ENCODE measurements at places on chromosomes 5 and 9.

- no peak for DNase-seq
These were observed 52.4 kb downstream of the ANKH start for GRCh38 chr5:14818931-14819790.

DNA sequence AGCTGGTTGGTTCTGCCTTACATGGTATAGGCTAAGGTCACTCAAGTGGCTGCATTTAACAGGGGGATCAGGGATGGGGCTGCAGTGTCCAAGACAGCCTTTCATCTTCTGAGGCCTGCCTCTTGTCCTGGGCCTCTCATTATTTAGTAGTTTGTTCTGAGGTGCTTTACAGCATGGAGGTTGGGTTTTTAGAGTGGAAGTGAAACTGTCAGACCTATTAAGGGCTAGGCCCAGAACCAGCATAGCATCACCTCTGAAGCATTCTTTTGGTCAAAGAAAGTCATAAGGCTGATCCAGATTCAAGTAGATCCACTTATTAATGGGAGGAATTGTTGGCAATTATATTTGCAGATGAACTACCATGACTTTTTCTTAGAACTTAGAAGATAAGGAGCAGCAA is 146.0 kb upstream of the NMUR2 start:
- no peak for DNase-seq

DNA sequence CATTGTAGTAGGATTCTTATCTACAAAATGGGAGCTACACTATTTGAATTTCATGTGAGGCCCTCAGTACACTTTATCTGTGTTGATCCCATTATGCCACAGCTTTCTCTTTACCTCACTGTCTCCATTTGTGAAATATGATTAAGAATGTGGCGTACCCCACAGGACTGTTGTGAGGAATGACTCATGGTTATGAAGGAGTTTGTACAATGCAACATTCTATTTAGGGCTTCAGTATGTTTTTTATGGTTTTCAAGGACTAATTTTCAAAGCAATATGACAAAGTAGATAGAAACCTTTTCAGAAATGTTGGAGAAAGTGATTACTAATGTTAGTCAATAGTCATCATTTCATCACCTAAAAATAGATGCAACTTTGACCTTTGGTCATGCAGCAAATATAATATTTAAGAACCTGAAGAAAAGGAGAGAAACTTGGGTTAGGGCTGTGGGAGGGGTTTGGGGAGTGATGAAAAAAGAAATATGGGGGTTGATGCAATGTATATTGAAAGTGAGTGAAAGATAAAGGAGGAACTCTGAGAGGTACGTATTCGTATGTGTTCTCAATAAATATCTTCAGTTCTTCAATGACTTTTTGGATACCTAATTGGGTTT is 53.7 kb upstream of the PIP5K1B start:
- no peak for DNase-seq

GRCh38 chr5:150694612-150695011 is 6.2 kb downstream of the RBM22 start:
- peak; percentile 46 for DNase-seq

DNA sequence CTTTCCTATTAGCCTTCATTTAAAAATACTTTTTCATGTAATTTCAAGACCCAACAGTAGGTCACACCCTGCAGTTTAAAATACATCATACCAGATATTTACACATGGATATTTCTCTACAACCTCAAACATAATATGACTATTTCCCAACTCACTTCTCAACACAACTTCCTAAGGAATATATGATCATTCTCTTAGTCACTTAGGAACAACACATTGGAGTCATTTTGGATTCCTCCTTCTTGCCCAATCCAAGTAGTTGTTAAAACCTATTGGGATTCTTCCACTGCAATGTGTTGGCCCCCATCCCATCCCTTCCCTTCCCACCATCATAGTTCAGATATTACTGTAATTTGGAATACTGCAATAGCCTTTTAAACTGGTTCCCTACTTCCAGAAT is 145.5 kb downstream of the DCP2 start:
- DNase-seq: peak; percentile 89

Measured in cardiac fibroblast (primary cell).